ENCODE measurements at places on chromosomes 13 and 19. TPM values are rescaled to one million over a fixed set of nuclear protein-coding genes. Genes with fewer than 3 reads are reported as not detected.

Gene IZUMO2
- total RNA-seq = not detected

Gene ZNF835
- total RNA-seq = 1.2 TPM

Gene ZNF709
- 4.1 TPM for total RNA-seq

Gene FLT3LG
- total RNA-seq = 7.9 TPM

Gene KIR3DL2
- not detected for total RNA-seq

Gene IGFL2
- not detected for total RNA-seq

Gene AMH
- total RNA-seq = 1.5 TPM

Gene DDA1
- total RNA-seq = 12.2 TPM

Data from smooth muscle cell of trachea (primary cell).